ENCODE measurements at places on chromosomes 3 and 15.

GRCh38 chr3:61518590-61518989, 42.8 kb upstream of the PTPRG start:
- DNase-seq, result no peak

GRCh38 chr3:171892457-171892856, 49.3 kb downstream of the TMEM212 start:
- DNase-seq, result no peak

GRCh38 chr15:85730001-85730820, 64.5 kb downstream of the KLHL25 start:
- DNase-seq, result no peak

- no peak for DNase-seq
Measured at GRCh38 chr3:157226173-157226847, 66.4 kb upstream of the CCNL1 start.

GRCh38 chr15:70289191-70289955, 191.7 kb upstream of the TLE3 start:
- DNase-seq, result no peak

GRCh38 chr3:114727373-114727772, 419.7 kb downstream of the ZBTB20 start:
- no peak for DNase-seq
